Stimulated activated CD8-positive, alpha-beta memory T cell treated with anti-CD3 and anti-CD28 coated beads, Interleukin-4, amount 100 ng/mL, for 1 hour (primary cell): ENCODE measurements at places on chromosomes 6 and 20.

DNA sequence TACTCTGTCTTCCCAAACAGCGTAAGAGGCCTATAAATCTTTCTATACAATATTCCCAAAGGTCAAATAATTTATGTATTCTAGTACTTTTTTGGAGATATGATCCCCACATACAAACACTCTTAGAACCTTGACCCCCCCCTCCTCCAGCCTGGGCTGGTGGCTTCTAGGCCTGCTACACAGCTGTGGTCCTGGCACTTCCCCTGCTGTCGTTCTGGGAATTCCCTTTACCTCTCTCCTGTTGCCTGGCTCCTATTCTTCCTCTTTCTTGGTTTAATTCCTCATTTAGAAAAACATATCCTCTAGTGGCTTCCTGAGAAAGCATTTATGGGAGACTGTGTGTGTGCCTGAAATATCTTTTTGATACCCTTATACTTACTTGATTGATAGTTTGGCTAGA is 4.1 kb upstream of the TXLNB start:
- DNase-seq = no peak

DNA sequence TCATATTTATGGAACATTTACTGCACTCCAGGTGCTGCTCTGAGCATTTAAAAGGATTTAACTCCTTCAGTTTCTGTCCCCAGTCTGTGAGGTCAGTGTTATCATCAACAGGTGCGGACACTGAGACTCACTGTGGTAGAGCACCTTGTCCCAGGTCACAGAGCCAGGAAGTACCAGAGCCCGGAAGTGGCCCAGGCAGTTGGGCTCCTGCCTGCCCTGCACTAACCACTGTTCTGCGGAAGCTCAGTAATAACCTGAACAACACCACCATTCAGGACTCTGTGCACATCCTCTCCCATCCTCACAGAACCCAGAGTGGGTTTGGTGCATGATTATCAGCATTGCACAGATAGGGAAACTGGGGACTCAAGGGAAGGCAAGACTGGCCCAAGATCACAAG is 16.8 kb upstream of the SIRPG start:
- no peak for DNase-seq

DNA sequence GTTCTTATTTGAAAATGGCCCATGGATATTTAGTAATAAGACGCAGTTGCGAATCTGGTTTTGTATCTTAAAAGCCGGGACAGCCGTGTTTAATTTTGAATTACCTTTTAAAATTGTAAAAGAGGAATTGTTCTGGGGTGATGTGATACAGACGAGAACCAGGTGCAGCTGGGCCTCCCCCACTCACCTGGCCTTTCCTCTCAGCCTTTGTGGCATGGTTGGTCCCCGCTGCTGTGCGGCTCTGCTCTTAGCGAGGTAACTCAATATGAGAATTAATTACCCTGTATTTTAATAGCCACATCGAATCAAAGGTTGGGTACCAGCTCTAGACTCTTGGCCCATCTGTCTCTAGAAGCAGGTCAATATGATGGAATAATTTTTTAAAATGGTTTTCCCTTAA is 56.5 kb upstream of the DACT2 start:
- DNase-seq = no peak

DNA sequence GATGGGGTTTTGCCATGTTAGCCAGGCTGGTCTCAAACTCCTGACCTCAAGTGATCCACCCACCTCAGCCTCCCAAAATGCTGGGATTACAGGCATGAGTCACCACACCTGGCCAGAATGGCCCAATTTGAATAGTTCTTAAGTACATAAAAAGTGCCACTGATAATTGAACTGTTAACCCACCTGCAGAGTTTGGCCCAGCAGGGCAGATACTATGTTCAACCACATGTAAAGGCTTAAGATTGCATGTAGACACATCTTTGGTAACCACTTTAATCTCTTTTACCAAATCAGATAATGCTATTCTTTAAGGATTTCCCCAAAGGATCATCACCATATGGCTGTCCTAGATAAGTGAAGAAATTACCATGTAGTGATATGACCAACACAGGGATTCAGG is 21.3 kb upstream of the SGK1 start:
- no peak for DNase-seq

DNA sequence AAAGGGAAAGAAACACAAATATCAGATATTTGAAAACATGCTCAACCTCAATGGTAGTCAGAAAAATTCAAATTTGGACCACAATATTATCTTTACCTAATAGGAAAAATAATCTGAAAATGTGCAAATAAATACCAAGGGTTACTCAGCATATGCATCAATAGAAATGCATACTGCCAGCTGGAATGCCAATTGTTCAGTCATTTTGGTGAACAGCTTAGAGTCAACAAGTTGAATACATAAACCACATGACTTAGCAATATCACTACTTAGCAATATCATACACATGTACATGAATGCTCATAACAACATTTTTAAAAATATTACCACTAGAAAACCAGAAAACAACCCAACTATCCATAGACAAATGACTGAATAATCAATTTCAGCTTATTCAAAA is 212.7 kb downstream of the PTPRK start:
- no peak for DNase-seq

DNA sequence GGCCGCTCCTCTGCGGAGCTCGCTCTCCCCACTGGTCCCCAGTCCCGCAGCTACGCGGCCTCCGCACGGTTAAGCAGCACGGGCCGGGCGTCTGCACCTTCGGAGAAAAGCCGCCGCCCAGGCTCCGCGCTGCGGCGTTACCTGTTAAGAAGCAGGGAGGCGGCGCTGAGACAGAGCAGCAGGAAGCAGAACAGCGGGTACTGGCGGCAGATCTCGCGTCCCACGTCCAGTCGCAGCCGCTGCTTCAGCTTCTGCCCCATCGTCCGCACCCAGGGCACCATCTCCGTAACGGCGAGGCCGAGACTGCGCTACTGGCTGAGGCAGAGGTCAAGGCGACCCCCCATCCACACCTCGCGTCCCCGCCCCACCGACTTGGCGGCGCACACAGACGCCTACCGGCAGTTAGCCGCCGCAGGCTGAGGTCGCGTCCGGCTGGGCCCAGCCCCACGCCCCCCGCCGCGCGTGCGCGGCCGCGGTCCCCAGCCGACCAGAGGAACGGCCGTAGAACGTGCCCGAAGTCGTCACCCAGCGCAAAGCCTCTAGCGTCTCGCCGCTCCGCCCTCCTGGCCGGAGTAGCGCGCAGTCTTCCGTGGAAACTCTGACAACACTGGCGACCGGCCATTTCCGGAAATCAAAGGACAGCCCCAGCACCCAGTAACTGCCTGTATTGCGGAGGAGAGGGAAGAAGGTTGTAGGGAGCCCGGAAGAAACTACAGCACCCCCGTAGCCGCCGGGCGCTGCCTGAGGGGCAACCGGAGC is at the start of gene SNX14:
Gene SNX14 (minus strand): TSS at position 421 of the 759 bp plus-strand sequence. CDS start 140 bp downstream, at position 281.
- peak; percentile 57 for DNase-seq

- DNase-seq = no peak
Measured at GRCh38 chr6:158660333-158660754, 10.5 kb downstream of the SYTL3 start.

DNA sequence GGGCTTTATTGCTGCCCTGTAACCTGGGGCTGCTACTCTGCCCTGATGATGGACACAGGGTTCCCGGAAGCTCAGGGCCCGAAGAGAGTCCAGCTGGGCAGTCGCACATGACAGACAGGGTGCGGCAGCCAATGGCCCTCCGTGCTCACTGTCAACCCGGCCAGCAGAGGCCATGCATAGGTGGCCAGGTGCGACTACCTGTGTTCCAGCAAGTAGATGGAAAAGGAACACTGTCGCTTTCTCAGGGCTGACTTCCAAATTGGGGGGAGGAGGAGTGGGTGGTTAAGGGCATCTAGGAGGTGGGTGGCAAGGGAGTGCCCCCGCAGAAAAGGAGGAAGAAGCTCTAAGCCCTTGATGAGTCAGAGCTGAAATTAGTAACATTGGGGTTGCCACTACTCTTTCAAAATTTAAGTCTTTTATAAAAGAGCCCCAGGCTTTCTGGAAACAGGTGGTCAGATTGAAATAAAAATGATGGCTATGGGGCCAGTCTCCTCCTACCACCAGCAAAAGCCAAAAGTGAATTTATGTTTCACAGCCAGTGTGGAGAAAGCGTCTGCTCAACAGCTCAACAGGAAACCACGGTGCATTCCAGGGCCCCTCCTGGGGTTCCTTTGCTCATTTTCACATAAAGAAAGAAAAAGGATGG is 2.3 kb upstream of the RAMACL start:
- DNase-seq = no peak

- DNase-seq = peak; percentile 34
Measured at GRCh38 chr20:48620507-48621375, 207.1 kb downstream of the PREX1 start.

- DNase-seq = no peak
Measured at GRCh38 chr6:24401458-24401857, 1.3 kb upstream of the MRS2 start.

- DNase-seq = no peak
Measured at GRCh38 chr6:21507811-21508210, 85.7 kb upstream of the SOX4 start.

GRCh38 chr6:81900616-81901015 is 148.1 kb upstream of the TENT5A start:
- no peak for DNase-seq

DNA sequence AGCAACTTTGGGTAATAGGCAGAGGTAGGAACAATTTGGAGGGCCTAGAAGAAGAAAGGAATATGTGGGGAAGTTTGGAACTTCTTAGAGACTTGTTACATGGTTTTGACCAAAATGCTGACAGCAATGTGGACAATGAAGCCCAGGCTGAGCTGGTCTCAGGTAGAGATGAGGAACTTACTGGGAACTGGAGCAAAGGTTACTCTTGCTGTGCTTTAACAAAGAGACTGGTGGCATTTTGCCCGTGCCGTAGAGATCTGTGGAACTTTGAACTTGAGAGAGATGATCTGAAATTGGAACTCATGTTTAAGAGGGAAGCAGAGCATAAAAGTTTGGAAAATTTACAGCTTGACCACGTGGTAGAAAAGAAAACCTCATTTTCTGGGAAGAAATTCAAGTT is 28.3 kb upstream of the TMEM200A start:
- DNase-seq = no peak

DNA sequence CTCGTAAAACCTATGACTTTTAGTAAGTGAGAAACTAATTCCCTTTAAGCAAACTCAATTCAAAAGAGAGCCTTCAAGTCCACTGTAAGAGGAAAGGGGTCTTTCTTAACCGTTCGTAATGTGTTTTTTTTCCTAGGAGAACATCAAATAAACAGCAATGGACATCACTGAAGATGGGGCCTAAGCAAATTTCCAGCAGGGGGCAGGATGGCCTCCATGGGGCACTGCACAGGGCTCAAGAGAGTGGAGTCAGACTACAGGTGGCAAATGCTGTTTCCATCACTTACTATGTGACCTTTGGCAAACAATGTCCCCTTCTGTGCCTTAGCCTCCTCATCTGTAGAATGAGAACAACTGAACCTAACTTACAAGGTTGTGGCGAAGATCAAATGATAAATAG is 88.7 kb downstream of the ARHGAP18 start:
- DNase-seq = peak; percentile 15

DNA sequence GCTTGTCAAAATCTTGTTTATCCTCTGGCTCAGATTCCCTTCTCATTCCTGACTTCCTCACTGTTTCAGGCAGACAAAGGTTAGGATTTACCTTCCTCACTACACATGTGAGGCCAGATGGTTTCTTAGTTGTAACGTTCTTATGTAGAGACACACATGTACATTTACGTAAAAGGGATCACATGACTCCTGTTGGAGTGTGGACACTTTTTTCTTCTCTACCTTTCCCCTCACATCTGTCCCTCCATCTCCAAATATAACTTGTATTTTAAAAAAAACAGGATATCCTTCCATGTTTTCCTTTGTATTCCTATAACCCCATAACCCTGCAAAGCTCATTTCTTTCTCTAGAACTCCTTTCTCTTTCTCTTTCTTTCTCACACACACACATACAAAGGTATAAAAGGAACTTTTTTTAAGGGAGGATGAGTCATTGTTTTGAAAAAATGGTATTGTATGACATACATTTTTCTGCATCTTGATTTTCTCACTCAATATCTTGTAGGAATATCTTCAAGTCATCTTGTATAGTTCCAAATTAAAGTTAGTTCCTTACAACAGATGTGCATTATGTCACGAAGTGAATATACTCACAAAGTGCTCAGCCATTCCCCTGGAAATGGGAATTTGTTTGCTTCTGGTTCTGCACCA is 78.2 kb upstream of the SULF2 start:
- DNase-seq = no peak

DNA sequence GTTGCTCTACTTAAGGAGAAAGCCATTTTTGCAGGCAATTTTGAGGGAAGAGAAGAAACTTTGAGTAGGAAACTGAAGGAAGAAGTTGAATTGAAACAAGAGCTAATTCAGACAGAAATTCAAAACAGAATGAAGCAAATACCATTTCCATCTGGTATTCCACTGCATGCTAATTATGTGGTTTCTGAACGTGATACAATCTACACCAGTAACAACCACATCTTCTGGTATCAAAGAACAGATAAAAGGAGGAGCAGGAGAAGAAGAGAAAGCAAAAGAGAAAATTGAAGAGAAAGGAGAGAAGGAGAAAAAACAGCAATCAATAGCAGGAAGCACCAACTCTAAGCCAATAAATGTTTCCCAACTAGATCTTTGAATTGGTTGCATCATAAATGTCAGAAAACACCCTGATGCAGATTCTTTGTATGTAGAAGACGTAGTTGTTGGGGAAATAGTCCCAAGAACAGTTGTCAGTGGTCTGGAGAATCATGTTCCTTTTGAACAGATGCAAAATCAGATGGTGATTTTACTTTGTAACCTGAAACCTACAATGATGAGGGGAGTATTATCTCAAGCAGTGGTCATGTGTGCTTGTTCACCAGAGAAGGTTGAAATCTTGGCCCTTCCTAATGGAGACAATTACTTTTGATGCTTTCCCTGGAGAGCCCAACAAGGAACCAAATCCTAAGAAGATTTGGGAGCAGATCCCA is 132.4 kb downstream of the MACROD2 start:
- DNase-seq = no peak

- DNase-seq = no peak
Measured at GRCh38 chr6:127216810-127217789, 49.6 kb upstream of the RNF146 start.

GRCh38 chr20:1657556-1658334 is at the start of gene SIRPG:
Gene SIRPG, minus strand, starts transcription at chr20:1657779. Its CDS starts 65 bp downstream, at chr20:1657714.
- no peak for DNase-seq

DNA sequence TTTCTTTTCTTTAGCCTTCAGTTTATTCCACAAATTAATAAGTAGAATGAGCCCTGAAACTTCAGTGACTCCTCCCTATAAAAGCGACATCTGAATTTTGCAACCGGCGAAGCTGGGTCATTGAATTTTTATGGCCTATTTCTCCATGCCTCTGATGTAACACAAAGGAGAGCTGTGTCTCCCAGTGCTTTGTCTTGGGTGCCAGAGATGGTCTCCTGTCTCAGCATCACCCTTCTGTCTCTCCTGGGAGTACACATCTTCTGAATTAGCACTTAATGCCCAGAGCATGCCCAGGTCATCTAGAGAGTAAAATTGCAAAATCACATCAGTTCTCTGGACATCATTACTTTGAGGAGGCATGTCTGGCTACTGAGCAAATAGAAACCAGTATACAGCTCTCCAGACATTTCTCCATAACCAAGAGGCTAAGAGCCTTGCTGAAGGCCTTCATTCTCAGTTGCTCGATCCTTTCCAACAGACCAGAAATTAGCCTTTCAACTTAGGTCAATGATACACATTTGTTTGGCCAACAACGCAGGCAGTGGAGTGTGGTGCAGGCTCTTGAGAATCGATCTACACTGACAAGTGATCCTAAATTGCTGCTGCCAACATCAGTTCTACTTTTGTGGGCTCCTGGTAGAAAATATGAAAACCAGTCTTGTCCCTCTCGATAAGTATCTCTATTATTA is 176.0 kb upstream of the FOXQ1 start:
- DNase-seq = no peak
